ENCODE measurements at places on chromosomes 1 and 21. TPM values are rescaled to one million over a fixed set of nuclear protein-coding genes. Genes with fewer than 3 reads are reported as not detected.

DNA sequence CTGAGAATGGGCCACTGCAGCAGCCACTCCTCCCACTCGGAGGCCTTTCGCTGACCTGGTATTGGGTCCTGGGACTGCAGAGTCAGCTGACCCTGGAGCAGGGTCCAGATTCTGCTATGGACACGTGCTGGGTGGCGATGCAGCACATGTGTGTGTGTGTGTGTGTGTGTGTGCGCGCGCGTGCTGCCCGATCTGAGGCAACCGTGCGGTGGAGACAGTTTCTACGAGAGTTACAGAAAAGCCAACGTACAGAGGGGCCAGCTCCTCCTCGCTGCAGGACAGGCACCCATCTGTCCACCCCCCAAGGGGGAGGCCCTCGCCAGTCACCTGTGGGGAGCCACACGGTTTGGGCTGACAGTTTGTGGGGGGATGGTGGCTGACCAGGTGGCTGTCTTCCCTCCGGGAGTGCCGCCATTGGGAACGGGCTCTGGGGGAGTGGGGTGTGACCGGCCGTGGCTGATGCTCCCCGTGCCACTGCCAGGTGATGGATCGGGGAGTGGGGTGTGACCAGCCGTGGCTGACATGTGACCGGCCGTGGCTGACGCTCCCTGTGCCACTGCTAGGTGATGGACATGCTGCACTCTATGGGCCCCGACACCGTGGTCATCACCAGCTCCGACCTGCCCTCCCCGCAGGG lies 24.0 kb downstream of the CSTB start:
- H3K36me3 ChIP-seq = no peaks in the 10 kb centered on the region
- no peak overlapping the region for H3K4me3 ChIP-seq
- no peak overlapping the region for H3K27ac ChIP-seq
- peaks cover 4% of the 10 kb centered on the region for H3K27me3 ChIP-seq
- H3K4me1 ChIP-seq = peaks cover 3% of the 10 kb centered on the region
- DNase-seq = no peak

- no peak overlapping the region for H3K27ac ChIP-seq
- H3K4me1 ChIP-seq = no peaks in the 10 kb centered on the region
- H3K4me3 ChIP-seq = no peak overlapping the region
- DNase-seq = no peak
- peaks cover 3% of the 10 kb centered on the region for H3K27me3 ChIP-seq
Measured at GRCh38 chr1:205355075-205355453, 1.7 kb downstream of the KLHDC8A start.

- H3K36me3 ChIP-seq = no peaks in the 10 kb centered on the region
- no peaks in the 10 kb centered on the region for H3K27me3 ChIP-seq
- no peak overlapping the region for H3K27ac ChIP-seq
- no peak overlapping the region for H3K4me3 ChIP-seq
- no peaks in the 10 kb centered on the region for H3K4me1 ChIP-seq
- DNase-seq = no peak
Measured at GRCh38 chr1:186768906-186769305, 59.8 kb upstream of the PLA2G4A start.

- DNase-seq = no peak
- H3K4me1 ChIP-seq = peaks cover 7% of the 10 kb centered on the region
- no peak overlapping the region for H3K4me3 ChIP-seq
Measured at GRCh38 chr1:100578201-100578600, 40.3 kb downstream of the GPR88 start.

GRCh38 chr21:31184459-31184858 lies 146.2 kb upstream of the KRTAP19-8 start:
- H3K27ac ChIP-seq = no peak overlapping the region
- H3K36me3 ChIP-seq = no peaks in the 10 kb centered on the region
- DNase-seq = no peak
- no peaks in the 10 kb centered on the region for H3K27me3 ChIP-seq
- no peak overlapping the region for H3K4me3 ChIP-seq
- peaks cover 10% of the 10 kb centered on the region for H3K4me1 ChIP-seq

DNA sequence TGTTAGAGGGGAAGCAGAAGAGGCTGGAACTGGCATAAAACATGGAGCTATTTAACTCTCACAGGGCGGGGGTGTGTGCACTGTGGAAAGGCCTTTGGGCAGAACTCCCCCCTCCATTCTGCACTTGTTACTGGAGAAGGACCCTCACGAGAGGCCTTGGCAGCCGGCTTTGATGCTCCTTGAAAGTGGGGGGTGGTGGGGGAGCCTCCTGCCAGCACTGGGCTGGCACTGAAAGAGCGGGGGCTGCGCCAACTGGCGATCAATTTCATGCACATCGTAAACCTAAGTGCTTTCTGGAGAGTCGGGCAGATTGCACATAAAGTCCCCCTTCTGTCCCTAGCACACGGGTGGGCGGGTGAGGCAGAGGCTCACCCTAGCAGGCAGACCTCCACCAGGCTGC lies 28.9 kb downstream of the FOXO6 start:
- H3K27me3 ChIP-seq = peaks cover 7% of the 10 kb centered on the region
- H3K4me1 ChIP-seq = peaks cover 2% of the 10 kb centered on the region
- no peaks in the 10 kb centered on the region for H3K36me3 ChIP-seq
- H3K4me3 ChIP-seq = no peak overlapping the region

DNA sequence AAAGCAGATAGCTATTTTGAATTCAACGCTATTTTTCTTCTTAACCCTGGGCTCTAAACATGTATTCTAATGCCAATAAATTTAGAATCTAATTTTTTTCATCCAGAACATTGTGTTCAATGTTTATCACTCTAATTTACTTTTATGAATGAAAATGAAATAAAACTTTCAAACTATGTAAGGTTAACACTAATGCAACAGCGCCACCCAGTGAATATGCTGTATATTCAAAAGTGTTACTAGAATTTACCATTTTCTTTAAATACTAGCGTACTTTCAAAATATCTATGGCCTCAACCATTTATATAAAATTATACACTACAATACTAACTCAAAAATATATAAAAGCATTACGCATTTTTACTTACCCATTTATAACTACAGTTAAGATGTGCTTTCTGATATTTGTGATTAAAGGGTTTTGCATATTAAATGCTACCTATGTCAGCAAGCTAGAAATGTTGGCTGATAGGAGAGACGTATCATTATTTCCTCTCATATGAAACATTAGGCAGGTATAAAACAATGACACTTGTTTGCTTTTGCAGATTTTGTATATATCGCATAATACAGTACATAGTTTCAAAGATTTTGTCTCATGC lies 5.9 kb upstream of the NUF2 start:
- DNase-seq = peak; percentile 34
- no peak overlapping the region for H3K27ac ChIP-seq
- H3K27me3 ChIP-seq = no peaks in the 10 kb centered on the region
- peaks cover 3% of the 10 kb centered on the region for H3K4me1 ChIP-seq
- no peaks in the 10 kb centered on the region for H3K36me3 ChIP-seq

DNA sequence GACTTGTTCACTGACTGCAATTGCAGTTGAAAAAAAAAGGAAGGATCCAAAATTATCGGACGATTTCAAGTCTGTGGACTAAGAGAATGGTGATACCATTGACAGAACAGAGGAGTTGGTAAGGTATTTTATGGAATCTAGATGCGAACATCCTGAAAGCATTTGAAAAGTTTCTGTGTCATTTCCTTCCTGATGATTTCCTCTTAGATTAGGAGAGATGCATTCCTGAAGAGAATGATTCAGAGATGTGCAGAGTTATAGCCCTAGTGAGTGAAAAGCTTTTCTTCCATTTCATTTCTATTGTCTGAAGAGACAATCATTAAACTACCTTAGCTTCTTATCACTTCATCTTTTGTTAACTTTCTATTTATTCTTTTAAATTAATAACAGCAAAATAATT lies 200.0 kb downstream of the KCNK2 start:
- no peaks in the 10 kb centered on the region for H3K4me1 ChIP-seq
- no peaks in the 10 kb centered on the region for H3K36me3 ChIP-seq
- no peak overlapping the region for H3K4me3 ChIP-seq
- no peak overlapping the region for H3K27ac ChIP-seq
- DNase-seq = no peak
- H3K27me3 ChIP-seq = no peaks in the 10 kb centered on the region

DNA sequence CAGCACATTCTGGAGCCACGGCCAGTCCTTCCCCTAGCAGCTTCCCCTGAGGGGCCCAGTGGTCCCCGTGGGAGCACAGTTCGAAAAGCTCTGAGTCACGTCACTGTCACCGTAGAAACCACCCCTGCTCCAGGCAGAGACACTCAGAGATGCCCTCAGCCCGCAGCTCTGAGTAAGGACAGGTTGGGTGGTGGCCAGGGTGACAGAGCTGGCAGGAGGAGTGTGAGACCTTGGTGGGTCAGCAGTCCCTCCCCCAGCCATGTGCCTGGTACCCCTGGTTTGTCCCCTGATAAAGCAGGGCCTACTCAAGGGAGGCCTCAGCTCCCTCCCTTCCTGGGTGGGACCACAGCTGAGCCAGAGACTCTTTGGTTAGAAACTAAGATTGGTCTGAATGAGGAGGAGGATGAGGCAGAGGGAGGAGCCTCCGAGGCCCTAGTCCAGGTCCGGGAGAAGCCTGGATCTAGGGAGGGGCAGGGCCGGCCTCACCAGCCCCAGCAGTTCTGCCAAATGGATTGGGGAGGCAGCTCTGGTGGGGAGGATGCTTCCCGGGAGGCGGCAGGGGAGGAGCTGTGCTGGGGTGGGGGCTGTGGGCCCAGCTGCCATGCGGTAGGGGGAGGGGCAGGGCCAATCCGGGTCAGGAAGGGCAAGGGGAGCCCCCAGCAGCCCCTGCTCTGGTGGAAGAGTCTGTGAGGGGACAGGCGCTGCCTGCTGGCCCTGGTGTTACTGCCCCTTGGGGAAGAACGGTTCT lies 55.2 kb downstream of the SLC9A1 start:
- peak overlapping the region; percentile 78 for H3K27ac ChIP-seq
- no peaks in the 10 kb centered on the region for H3K36me3 ChIP-seq
- H3K27me3 ChIP-seq = peaks cover 3% of the 10 kb centered on the region
- H3K4me3 ChIP-seq = peak overlapping the region; percentile 27

GRCh38 chr1:30153743-30154449 lies 569.5 kb downstream of the MATN1 start:
- peaks cover 7% of the 10 kb centered on the region for H3K27me3 ChIP-seq
- no peaks in the 10 kb centered on the region for H3K36me3 ChIP-seq
- no peak overlapping the region for H3K27ac ChIP-seq

- H3K27me3 ChIP-seq = no peaks in the 10 kb centered on the region
- peaks cover 6% of the 10 kb centered on the region for H3K4me1 ChIP-seq
- peaks cover 14% of the 10 kb centered on the region for H3K36me3 ChIP-seq
- H3K4me3 ChIP-seq = no peak overlapping the region
- DNase-seq = no peak
Measured at GRCh38 chr1:32052887-32053286, 19.9 kb upstream of the TMEM39B start.

GRCh38 chr1:151942882-151943281 lies 33.6 kb upstream of the THEM4 start:
- no peaks in the 10 kb centered on the region for H3K36me3 ChIP-seq
- H3K27ac ChIP-seq = peak overlapping the region; percentile 31
- peaks cover 30% of the 10 kb centered on the region for H3K4me1 ChIP-seq
- H3K27me3 ChIP-seq = peaks cover 10% of the 10 kb centered on the region

GRCh38 chr1:52436817-52437216 lies 32.4 kb downstream of the PRPF38A start:
- H3K4me3 ChIP-seq = no peak overlapping the region
- no peak overlapping the region for H3K27ac ChIP-seq
- DNase-seq = no peak
- H3K27me3 ChIP-seq = no peaks in the 10 kb centered on the region
- H3K36me3 ChIP-seq = peaks cover 45% of the 10 kb centered on the region

DNA sequence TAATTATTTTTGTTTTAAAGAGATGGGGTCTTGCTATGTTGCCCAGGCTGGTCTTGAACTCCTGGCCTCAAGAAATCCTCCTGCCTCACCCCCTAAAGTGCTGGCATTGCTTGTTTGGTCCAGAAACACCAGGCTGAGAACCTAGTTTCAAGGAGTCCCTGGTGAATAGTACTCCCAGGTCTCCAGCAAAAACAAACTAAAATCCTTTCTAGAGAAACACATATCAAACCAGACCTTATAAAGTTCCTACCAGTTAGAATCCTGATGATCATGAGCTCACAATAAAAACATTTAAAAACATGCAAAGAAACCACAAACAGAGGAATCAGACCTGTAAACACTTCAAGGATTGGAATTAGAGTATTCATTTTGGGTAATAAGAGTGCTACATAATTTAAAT lies 34.4 kb upstream of the PADI1 start:
- H3K36me3 ChIP-seq = no peaks in the 10 kb centered on the region
- H3K4me3 ChIP-seq = no peak overlapping the region
- no peak for DNase-seq
- H3K4me1 ChIP-seq = peaks cover 15% of the 10 kb centered on the region
- H3K27ac ChIP-seq = no peak overlapping the region

DNA sequence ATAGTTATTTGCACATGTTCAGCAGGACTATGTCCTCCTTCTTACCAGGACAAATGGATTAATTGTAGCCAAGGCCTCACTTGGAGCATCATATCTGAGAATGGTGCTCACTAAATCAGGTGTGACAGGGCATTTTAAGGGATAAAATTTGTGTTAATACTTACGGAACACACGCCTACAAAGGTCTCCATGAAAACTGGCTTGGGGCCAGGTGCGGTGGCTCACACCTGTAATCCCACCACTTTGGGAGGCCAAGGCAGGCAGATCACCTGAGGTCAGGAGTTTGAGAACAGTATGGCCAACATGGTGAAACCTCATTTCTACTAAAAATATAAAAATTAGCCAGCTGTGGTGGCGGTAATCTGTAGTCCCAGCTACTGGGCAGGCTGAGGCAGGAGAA lies 75.1 kb upstream of the CAPZB start:
- H3K27me3 ChIP-seq = no peaks in the 10 kb centered on the region
- DNase-seq = no peak
- no peaks in the 10 kb centered on the region for H3K36me3 ChIP-seq
- no peak overlapping the region for H3K27ac ChIP-seq

DNA sequence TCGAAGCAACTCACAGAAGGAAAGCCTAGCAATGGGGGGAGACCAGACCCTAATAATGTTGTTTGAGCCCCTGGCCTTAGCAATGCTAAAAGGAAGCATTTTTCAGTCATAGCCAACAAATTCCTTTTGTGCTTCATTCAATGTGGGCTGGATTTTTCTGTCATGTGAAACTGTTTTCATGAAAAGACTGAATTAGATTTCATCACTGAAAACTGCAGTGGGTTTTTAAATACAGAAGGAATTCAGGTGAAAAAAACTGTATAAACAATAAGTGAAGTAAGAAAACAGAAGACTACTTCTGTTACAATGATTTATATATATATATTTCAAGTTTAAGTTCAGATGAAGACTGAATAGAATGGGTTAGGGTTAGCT lies 204.8 kb downstream of the SMYD3 start:
- H3K36me3 ChIP-seq = peaks cover 3% of the 10 kb centered on the region
- DNase-seq = no peak
- no peak overlapping the region for H3K4me3 ChIP-seq

- H3K4me1 ChIP-seq = peaks cover 38% of the 10 kb centered on the region
- H3K27ac ChIP-seq = no peak overlapping the region
- H3K27me3 ChIP-seq = peaks cover 14% of the 10 kb centered on the region
- H3K36me3 ChIP-seq = no peaks in the 10 kb centered on the region
- H3K4me3 ChIP-seq = peak overlapping the region; percentile 78
Measured at GRCh38 chr1:169105434-169106094, 926 bp upstream of the ATP1B1 start.

GRCh38 chr21:14959343-14959742 lies 105.5 kb downstream of the NRIP1 start:
- H3K27me3 ChIP-seq = no peaks in the 10 kb centered on the region
- no peak for DNase-seq
- H3K4me3 ChIP-seq = no peak overlapping the region
- no peak overlapping the region for H3K27ac ChIP-seq
- H3K36me3 ChIP-seq = no peaks in the 10 kb centered on the region

- no peaks in the 10 kb centered on the region for H3K27me3 ChIP-seq
- H3K4me3 ChIP-seq = no peak overlapping the region
- H3K36me3 ChIP-seq = no peaks in the 10 kb centered on the region
- no peaks in the 10 kb centered on the region for H3K4me1 ChIP-seq
- DNase-seq = no peak
Measured at GRCh38 chr1:239944666-239945065, 147.0 kb upstream of the FMN2 start.

Gene TMPRSS3
- polyA plus RNA-seq = not detected

Gene LCE1E
- not detected for polyA plus RNA-seq

Gene PAQR6
- polyA plus RNA-seq = 1.3 TPM

Gene MTMR11
- polyA plus RNA-seq = 0.17 TPM

Gene FCGR2B
- 21.0 TPM for polyA plus RNA-seq
